Stimulated activated CD8-positive, alpha-beta memory T cell treated with anti-CD3 and anti-CD28 coated beads, Interleukin-15, amount 100 ng/mL, for 4 hours (primary cell): ENCODE measurements at places on chromosomes 6 and 20.

- no peak for DNase-seq
These were observed 105.7 kb downstream of the SLC16A10 start for GRCh38 chr6:111192911-111193555.

GRCh38 chr6:152529369-152529768, 107.8 kb downstream of the SYNE1 start:
- DNase-seq = no peak

- DNase-seq = no peak
These were observed 84.6 kb upstream of the EZR start for GRCh38 chr6:158903801-158904200.

DNA sequence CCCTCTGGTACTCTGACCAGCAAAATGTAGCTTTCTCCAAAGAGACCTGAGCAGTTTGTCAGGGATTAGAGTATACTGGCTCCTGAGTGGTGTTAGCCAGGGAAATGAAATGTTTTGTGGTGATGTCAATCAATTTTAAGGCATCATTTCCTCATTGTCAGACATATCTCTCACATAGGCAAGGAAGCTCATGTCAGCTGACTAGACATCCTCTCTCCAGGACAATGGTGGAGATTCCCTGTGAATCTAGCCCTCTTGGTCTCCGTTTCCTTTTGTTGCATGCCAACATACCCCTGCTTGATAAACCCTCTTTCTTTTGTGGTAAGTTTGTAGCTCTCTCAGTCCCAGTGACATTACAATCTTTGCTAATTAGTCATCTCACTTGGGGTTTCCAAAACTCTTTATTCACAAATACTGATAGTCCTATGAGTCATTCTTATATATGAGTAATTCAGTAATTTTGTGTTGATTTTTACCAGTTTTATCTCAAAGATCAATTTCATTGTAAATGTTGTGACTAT, 135.6 kb upstream of the PTPRK start:
- DNase-seq = no peak

DNA sequence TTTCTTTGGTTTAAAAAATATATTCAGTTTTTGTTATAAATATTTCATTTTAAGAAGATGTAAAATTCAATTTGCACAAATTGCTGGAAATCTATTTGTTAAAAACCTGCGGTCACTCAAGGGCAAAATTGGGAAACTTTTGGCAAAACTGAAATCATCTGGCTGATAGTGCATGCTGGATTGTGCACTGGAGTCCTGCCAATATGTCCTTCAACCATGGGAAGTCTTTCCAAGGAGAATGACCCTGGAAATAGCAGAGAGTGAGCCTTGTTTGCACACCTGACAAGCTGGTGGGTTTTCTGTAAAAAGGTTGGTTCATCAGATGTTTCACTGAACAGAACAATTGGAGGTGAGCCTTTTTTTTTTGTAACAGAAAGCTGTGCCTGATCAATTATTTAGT, 413.5 kb downstream of the BTBD3 start:
- DNase-seq = no peak

- DNase-seq = no peak
These were observed 560.3 kb downstream of the BMP2 start for GRCh38 chr20:7327810-7328209.

DNA sequence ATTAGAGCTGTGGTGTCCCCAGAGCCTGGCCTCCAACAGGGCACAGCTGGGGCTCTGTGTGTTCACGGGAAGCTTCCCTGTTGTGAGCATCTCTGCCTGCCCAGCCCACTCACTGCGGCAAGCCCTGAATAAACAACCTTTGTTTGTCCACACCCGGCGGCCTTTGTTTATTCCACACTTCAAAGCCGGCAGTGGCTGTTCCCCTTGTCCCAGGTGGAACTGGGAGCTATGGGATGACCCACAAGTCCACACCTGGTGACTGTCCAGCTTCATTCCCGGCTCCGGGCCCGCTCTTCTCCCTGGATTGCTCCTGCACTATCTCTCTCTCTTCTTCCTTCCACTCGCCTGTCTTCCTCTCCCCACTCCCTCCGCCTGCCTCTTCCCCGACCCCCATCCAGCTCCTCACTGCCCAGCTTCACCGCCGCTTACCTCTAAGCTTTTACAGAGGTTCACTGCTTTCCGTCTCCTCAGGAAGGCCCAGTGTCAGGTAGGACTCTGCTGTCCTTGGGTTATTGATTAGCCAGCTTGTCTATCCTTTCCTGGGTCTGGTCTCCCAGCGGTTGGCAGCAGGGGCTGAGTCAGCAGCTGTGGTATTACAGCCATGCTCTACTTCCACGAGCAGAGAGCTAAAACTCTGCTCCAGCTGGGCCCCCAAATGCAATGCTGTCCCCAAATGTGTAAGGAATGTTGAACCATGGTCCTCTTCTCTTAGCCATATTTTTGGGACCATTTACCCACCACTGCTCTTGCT, 17.8 kb downstream of the DACT2 start:
- no peak for DNase-seq

- no peak for DNase-seq
These were observed 310.2 kb upstream of the AGPAT4 start for GRCh38 chr6:161584051-161584450.

DNA sequence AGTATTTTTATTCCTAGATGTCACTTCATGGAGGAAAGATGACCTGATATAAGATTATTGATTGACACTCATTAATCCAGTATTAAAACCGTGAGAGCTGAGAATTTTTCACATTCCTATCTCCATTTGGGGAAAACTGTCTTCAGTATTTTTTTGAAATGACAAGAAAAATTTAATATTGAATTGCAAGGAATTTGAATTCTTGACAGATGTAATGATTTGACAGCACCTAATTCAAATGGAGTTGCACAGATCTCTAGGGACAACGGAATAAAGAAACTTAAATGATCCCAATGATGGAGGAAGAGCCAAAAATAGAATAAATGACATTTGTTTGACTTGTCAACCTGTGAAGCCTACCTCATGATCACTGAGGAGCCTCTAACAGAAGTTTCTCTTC, 1591.4 kb downstream of the HACE1 start:
- no peak for DNase-seq

GRCh38 chr6:166617359-166617758, 9.7 kb downstream of the RPS6KA2 start:
- DNase-seq = no peak

- DNase-seq = no peak
These were observed 14.0 kb upstream of the GCM1 start for GRCh38 chr6:53162606-53163005.

GRCh38 chr6:25124216-25124715, 154.9 kb upstream of the CARMIL1 start:
- DNase-seq = no peak

GRCh38 chr6:139979021-139979725, 604.7 kb upstream of the CITED2 start:
- no peak for DNase-seq

DNA sequence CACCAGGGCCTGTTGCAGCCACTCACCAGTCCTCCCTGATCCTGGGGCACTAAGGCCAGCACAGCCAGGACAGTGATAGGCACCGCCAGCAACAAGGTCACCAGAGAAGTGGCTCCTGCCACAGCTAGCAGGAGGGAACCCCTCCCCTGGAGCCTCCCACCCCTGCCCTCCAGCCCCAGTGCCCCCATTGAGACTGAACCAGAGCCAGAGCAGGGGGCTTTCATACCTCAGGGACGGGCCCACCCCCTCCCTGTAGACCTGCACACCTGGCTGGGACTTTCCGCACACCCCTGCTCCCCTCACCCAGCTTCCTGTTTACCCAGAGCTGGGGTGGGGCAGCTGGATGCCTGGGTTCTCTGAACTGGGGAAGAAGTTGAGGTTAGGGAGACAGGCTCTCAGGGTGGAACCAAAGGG, at the start of gene LTB:
TSS of gene LTB (minus strand) at position 195 of the 414 bp plus-strand sequence. CDS start at position 188, 7 bp downstream.
- no peak for DNase-seq

DNA sequence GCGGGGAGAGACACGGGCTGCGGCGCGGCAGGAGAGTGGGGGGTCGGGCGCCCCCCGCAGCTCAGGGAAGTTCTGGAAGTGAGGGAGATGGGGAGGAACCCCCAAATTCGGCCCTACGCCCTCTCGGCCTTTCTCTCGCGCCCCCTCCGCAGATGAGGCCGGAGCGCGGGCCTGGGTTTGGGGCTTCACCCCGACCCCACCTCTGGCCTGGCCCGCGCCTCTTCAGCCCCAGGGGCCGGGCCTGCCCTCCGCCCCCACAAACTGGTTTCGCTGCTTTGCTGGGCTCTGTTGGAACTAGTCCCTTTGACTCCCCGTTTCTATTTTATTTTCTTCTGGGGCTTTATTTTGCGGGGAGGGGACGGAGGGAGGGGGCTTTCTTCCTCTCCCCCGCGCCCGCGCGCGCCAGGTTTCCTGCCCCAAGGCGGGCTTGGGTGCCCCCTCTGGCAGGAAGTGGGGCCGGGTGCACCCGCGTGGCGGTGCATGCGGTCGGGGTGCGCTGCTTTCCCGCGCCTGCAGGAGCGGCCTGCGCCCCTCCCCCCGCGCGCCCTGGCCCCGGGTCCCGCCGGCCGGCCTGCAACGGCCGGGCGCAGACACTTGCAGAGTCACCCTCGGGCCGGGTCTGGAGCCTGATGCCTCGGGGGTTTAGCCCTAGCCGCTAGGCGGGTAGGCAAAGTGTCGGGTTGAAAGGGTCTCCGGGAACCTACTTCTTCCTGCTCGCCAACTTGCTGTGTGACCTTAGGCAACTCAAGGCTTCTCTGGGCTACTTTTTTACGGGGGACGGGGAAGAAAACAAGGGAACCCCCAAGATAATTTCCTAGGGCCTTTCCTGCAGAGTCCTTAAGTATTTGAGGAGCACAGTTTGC, 1.3 kb downstream of the HMGA1 start:
- peak; percentile 62 for DNase-seq

- DNase-seq = no peak
These were observed 175.1 kb downstream of the VEGFA start for GRCh38 chr6:43944908-43945767.

- no peak for DNase-seq
These were observed 223.0 kb downstream of the BCKDHB start for GRCh38 chr6:80329496-80329895.

DNA sequence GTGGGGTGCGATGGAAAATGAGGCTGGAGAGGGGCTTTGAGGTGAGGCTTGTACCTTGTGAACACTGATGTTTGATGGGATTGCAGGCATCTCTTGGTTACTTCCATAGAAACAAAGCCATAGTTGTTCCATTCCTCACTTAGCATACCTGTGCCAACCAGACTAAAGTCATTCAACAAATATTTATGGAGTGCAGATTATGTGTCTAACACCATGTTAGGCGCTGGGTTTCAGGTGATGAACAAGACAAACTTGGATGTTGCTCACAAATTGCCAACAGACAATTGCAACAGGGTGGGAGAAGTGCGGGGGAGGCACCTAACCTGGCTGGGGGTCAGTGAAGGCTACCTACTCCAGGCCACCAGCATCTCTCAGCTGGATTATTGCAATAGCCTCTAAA, 1.5 kb downstream of the TTPAL start:
- no peak for DNase-seq

- no peak for DNase-seq
These were observed at the start of gene F13A1 for GRCh38 chr6:6319952-6320811. Gene F13A1, minus strand, starts transcription at chr6:6320662. Its CDS starts 1,998 bp downstream, at chr6:6318664.

DNA sequence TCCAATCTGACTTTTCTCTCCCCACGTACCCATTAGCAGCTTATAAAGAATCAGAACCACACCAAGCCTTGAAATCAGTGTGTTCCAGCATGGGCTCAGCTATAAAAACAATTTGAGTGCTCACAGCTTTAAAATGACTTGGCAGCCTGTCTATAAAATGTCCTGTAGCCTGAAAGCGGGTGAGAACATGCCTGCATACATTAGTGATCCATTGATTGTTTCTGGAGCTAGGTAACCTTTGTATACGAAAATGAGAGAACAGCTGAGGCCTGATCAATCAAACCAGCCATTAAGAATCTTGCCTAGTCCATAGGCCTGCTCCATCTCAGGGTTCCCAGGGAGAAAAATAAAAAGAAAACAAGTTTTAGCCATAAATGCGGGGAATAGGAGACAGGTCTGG, 245.8 kb upstream of the SULF2 start:
- DNase-seq = no peak

DNA sequence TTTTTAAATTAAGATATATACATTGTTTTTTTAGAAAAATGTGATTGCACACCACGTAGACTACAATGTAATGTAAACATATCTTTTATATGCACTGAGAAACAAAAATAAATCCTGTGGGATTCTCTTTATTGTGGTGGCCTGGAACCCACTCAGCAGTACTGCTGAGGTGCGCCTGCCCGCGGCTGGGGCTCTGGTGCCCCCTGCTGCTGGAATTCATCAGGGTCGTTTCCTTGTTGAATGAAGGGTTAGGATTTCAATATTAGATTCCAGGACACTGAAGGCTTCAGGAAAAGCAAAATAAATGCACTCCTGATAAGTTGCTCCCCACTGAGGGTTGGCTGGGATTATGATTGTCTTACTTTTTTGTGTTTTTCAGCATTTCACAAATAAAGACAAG, 175.8 kb upstream of the GGTLC1 start:
- DNase-seq = no peak

DNA sequence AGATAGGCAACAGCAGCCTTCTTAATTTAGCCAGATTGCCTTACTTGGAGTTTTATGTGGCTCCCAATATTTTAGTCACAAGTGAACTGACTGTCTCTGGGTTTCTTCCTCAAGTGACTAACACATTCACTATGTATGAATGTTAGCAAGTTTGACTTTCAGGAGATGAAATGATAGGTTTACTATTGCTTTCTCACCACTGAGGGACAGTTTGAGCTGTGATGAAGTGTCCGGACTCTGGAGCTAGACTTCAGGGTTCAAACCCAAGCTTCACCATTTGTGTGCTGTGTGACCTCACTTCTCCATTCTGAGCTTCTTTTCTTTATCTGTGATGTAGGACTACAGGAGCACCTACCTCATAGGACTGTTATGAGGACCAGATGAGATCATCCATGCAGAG, 8.2 kb downstream of the DHX35 start:
- DNase-seq = no peak

- no peak for DNase-seq
These were observed 10.2 kb upstream of the EEF1A2 start for GRCh38 chr20:63509088-63509564.

DNA sequence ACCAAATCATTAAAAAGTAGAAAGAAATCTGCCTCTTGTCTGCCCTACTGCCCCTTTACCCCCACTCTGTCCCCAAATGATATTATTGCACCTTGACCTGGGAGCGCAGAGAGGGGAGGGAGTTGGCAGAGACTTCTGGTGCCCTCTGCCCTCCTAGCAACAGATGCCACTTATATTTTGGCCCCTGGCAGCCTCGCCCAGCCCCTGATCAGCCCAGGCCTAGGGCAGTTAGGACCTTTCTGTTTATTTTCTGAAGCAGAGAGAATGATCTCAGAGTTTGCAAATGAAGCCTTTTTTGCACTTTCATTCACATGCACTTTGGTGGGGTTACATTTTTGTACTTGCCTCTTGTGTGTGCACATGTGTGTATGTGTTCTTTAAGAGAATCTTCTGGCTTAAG, 8.4 kb upstream of the SGK2 start:
- DNase-seq = no peak

GRCh38 chr6:128513878-128514277, 6.5 kb downstream of the PTPRK start:
- no peak for DNase-seq
